Mucosa of gallbladder (tissue), 1 donor: ENCODE measurements at places on chromosomes 6 and 20.

DNA sequence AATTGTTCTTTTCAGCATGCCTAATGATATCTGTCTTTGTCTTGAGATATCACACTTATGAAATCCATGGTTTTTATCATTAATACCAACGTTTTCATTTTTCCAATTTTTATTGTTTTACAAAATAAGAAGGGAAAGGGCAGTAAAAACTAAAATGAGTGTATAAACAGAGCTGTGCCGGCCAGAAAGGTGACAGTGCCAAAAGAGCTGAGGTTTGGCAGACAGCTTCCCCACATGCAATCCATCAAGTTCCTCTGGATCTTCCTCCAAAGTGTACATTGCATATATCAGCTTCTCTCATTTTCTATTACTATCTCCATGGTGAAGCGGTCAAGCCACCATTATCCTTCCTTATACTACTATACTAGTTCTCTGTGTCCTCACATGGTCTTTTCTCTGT, 10.1 kb upstream of the TMEM244 start:
- DNase-seq = no peak

DNA sequence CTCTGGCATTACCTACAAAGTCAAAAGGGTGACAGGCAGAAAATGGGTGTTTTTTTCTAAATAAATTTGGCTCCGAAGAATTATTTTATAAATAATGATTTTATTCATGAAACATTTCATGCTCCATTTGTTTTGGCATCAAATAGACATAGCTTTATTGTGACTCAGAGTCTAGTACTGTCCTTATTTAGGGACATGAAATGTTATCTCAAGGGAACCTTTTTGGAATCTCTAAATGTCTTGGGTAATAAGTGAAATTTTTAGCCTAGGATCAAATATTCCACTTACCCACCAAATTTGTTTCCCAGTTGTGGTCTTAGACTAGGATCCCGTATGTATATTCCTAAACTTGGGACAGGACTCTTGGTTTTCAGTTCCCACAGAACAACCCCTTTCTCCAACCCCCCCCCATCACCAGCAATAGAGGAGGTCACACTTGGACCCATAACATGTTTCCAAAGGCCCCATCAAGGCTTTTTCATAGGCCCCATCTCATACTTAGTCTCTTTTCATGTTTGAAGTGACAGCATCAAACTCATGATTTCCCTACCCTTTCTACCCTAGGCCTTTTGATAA, 81.8 kb downstream of the JAG1 start:
- no peak for DNase-seq

- DNase-seq = no peak
Measured at GRCh38 chr20:47758517-47759450, 26.5 kb downstream of the SULF2 start.

- DNase-seq = no peak
Measured at GRCh38 chr20:46014517-46015396, 6.0 kb downstream of the MMP9 start.

DNA sequence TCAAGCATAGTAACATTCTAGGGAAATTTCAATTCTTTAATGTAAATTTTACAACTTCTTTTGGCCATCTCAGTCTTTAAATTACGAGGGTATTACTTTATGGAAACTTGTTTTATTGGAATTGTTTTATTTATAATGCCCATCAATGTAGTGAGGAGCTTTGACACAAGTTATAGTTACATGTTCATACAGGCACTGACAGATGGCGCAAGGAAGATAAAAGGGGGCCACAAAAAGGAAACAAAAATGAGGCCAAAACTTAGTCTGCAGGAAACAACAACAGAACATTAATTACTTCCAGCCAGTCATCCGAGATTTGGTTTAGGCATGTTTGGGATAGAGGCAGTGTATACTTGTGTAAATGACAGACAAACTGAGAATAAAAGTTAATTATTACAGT, 18.3 kb downstream of the SESN1 start:
- no peak for DNase-seq

GRCh38 chr6:111642463-111643158, 36.9 kb upstream of the TRAF3IP2 start:
- DNase-seq = peak; percentile 68

- no peak for DNase-seq
Measured at GRCh38 chr6:1296542-1296941, 15.4 kb upstream of the FOXQ1 start.

GRCh38 chr6:24257282-24257681, 100.6 kb downstream of the DCDC2 start:
- no peak for DNase-seq

GRCh38 chr6:4864519-4864918, 88.3 kb downstream of the CDYL start:
- DNase-seq = no peak

GRCh38 chr6:13990796-13991195, 66.0 kb downstream of the RNF182 start:
- DNase-seq = no peak

GRCh38 chr6:136347847-136348246, 58.2 kb upstream of the BCLAF1 start:
- DNase-seq = no peak

- DNase-seq = peak; percentile 10
Measured at GRCh38 chr6:169859978-169860703, 108.7 kb downstream of the ERMARD start.

- no peak for DNase-seq
Measured at GRCh38 chr6:163249651-163250101, 164.8 kb upstream of the QKI start.

GRCh38 chr6:37029249-37029971, 24.0 kb downstream of the FGD2 start:
- peak; percentile 74 for DNase-seq

DNA sequence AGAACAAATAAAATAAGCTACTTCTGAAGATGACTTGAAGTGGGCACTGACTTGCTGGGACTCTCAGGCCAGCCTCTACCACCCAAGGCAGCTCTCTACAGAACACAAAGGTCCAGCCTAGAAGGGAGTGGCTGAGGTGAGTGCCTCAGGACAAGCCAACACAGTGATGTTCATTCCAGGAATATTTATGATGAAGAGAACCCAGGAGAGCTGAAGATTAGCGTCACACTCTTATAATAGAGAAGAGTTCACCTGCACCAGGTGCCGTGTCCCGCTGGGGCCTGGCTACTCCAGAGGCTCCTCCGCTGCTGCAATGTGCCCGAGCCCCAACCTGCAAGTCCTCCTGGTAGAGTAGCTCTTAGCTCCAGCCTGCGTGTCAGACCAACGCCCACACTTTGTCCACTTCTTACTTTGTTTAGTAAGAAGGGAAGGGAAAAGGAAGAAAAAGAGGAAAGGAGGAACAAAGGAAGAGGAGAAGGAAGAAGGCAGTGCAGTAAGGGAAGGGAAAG, 182.4 kb upstream of the QKI start:
- no peak for DNase-seq

GRCh38 chr20:52312132-52312729, 120.7 kb upstream of the ZFP64 start:
- DNase-seq = peak; percentile 49

DNA sequence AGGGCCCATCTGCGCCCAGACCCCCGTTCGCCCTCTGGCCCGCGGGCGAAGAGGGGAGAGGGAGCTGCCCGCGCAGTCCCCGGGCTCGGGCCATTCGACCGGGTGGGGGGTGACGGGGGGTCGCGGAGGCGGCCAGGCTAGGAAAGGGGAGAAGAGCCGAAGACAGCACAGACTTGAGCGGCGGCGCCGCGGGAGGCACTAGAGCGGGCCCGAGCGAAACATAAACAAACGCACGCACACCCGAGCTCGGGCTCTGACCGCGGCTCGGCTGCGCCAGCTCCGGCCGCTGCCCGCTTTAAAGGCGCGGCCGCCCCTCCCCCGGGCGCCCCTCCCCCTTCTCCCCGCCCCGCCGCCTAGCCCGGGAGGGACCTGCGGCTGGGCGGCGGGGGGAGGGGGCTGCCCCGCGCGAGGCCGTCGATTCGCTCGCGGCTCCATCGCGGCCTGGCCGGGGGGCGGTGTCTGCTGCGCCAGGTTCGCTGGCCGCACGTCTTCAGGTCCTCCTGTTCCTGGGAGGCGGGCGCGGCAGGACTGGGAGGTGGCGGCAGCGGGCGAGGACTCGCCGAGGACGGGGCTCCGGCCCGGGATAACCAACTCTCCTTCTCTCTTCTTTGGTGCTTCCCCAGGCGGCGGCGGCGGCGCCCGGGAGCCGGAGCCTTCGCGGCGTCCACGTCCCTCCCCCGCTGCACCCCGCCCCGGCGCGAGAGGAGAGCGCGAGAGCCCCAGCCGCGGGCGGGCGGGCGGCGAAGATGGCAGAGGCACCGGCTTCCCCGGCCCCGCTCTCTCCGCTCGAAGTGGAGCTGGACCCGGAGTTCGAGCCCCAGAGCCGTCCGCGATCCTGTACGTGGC, at the start of gene FOXO3:
TSS of gene FOXO3 (plus strand) at position 455 of the 846 bp plus-strand sequence. CDS start at position 747, 292 bp downstream.
- DNase-seq = peak; percentile 94

GRCh38 chr6:47180633-47181032, 129.1 kb downstream of the TNFRSF21 start:
- no peak for DNase-seq

GRCh38 chr20:57840504-57841296, 130.9 kb upstream of the PMEPA1 start:
- DNase-seq = no peak

DNA sequence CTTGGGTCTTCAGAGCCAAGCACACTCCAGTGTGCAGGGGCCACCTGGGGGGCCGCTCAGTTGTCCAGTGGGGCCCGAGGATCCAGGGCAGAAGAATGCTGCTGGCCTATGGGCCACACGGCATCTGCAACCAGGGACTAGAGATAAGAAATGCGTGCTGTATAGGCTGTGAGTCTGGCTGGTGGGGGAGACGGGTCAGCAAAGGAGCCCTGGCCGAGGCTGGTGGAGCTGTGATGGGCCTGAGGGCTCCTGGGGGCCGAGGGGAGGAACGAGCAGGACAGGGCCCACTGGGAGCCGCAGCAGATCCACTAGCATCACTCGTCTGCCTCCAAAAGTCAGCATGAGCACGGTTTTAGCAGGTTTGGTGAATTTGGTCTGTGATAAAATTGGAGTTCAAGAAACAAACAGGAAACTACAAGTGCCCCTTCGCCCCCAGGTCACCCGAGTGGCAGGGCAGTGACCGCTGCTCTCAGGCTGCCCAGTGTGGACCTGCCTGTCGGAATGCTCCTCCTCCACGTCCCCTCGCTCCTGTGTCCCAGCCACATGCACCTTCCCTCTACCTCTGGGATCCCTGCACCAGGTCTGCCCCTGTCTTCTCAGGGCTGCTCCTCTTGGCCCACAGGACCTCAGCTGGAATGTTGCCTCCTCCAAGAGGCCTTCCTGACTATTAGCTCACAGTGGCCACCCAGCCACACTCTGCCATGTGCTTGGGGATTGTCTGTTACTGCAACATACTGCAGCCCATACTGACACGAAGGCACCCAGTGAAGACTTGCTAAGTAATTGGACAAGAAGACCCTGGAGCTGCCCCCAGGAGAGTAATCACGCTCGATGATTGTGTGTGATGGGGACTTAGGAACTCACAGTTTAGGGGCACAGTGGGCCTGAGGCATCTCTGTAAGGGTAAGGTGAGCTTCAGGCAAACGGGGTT, 10.9 kb downstream of the ACSS1 start:
- DNase-seq = no peak

DNA sequence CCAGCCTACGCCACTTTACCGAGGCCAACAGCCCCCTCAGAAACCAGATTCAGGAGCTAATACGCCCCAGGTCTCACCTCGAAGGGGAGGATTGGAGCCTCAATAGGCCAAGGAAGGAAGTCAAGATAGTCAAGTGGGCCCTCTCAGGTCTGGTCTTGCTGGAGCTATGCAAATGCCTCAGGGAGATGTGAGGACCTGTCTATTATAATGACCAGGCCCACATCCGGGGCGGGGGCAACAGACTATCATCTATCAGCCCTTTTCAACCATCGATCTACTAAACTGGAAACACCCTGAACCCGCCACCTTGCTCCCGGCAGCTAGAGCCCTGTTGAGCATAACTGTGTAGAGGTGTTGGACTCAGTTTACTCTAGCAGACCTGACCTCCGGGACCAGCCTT, 12.7 kb upstream of the GSTA3 start:
- DNase-seq = no peak

GRCh38 chr20:32445539-32446273, 87.6 kb downstream of the ASXL1 start:
- no peak for DNase-seq
